ENCODE measurements at places on chromosomes 12 and 14.

- DNase-seq = peak; percentile 84
Observed at GRCh38 chr12:18250313-18250916, 10.9 kb upstream of the PIK3C2G start.

DNA sequence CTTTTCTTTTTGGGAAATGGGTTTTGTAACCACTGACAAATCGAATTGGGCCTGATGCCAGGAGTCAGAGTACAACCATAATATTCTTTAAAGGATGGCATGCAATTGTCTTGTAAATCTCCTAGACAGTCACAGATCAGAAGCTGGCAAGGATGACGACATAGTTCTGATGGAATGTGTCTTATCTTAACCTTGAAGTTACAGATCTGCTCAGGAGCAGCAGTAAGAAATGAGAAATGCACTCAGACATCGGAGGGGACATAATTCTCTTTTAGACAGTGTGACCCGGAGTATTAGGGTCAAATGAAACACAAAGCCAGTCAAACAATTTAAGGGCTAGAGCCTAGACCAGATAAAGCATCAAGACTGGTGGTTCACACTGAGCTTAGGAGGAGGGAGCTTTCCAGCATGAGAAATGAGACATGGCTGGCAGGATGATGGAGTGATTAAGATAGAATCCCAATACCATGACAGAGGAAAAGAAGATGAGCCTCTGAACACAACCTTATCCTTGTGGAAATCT lies 17.5 kb downstream of the CBX5 start:
- peak; percentile 65 for DNase-seq

- no peak for DNase-seq
Observed at GRCh38 chr14:31889297-31889696, 187.8 kb upstream of the ARHGAP5 start.

DNA sequence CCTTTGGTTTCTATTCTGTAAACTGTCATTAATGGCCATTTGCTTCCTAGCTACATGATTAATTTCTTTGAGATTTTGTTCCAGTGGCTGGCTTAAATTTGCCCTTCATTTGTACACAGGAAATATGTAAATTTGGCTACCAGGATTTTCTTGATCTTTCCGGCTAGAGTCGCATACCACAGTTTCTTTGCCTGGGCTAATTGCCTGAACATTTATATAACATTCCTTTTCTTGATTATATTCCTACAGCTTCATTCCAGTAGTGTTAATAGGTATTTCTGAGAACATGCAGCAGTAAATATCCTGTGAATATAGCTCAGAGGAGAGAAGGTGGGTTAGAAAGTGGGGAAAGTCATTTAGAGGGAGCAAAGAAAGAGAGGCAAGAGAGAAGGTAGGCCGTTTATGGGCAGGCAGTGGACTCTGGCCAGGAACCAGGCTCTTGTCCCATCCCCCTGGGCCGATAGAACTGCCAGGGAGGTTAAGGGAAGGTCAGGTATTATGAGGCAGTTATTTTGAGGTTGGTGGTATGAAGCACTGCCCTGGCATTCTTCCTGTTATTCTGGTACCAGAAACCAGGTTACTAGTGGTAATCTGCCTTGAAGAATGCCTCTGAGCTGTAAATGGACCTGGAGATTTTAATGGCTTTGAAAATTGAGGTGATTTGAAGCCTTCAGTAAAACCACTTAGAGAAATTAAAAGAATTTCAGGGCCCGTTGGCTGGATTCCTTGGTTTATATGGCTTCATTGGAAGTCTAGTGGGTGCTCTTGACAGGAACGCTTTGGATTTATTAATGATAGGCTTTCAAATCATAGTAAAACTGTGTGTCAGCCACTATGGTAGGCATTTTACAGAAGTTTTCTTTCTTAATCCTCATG lies 4.4 kb downstream of the RNF10 start:
- peak; percentile 49 for DNase-seq

- no peak for DNase-seq
Observed at GRCh38 chr12:106033161-106033675, 105.5 kb downstream of the NUAK1 start.

DNA sequence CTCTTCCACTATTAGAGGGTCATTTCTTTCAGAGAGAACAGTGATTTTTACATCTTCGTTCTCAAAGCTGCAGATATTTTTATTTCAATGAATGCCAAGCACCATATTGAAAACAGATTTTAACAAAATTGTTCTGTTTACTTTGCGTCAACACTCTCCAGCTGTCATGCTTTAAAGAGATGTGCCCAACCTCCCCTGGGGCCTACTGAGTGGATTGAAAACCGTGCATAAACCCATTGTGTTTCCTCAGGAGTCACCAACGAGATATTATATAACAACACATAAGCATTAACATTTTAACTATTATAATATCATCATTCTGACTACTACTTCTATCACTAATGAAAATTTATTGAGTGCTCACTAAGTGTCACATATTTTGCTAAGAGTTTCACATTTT lies 81.6 kb downstream of the MYF5 start:
- no peak for DNase-seq

DNA sequence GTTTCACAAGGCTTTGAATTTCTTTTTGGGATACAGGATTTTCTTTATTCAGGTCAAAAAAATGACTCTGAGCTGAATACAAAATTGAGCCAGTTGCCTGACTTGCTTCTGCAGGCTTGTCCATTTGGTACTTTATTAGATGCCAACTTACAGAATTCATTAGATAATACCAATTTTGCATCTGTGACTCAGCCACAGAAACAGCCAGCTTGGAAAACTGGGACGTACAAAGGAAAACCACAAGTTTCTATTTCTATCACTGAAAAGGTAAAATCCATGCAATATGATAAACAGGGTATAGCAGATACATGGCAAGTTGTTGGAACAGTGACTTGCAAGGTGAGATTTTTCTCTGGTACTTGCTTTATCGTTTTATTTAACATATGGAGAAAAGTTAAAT lies 5.8 kb downstream of the AP5M1 start:
- no peak for DNase-seq

DNA sequence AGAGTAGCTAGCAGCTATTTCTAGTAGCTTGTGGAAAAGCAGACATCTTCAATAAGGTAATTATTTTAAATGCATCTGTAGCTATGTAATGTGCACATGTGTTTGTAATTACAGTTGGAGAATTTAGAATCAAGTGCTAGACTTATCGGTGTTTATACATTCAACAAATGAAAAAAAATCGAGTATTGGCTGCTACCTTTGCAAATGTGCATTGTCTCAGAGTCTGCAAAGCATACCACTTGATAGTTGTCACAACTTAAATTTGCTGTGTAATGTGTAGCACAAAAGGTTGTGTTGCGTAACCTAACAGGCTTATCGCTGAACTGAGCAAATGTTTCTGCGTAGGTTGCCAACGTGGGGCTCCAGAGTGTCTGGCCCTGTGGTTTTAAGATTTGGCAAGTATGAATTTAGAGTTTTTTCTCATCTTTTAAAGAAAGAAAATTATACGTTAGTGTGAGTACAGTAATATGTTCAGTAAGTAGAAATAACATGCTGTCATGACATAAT lies 44.3 kb downstream of the TMTC2 start:
- DNase-seq = peak; percentile 7

DNA sequence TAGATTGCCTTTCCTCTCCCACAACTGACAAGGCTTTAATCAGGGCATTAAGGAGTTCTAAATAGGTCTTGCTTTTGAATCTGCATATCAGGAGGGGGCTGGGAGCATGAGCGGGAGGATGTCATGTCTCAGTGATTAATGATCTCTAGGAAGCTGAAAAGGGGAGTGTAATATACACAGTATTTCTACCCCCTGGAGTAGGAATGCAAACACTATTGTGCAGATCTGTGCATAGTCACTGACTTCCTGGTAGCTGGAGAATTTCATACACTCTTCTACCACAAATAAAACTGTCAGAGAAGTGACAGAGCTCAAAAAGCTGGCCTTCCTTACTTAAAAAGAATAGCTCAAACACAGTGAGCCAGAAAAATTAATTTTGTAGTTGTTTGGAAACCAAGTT lies 65.8 kb downstream of the RIC8B start:
- peak; percentile 38 for DNase-seq

GRCh38 chr12:13000925-13001774 lies 1.1 kb upstream of the HEBP1 start:
- peak; percentile 81 for DNase-seq

- no peak for DNase-seq
Observed at GRCh38 chr14:97156705-97157104, 359.5 kb downstream of the VRK1 start.

DNA sequence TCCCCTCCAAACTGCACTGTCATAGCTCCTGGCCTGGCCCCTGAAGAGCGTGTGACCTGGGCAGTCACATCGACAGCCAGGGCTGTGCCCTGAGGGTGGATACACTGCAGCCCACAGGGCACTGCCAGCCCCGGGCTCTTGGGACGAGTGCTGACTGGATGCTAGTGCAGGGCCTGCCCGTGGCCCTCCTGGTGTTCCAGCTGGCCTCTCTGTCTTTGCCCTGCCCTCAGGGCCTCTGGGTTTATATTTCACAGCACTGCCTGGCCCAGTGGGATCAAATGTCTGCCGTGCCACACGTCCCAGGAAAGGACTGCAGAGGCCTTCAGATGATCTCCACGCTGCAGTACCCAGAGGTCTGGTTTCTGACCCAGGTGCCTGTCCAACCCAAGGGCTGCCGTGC lies 10.1 kb upstream of the CCDC197 start:
- no peak for DNase-seq

DNA sequence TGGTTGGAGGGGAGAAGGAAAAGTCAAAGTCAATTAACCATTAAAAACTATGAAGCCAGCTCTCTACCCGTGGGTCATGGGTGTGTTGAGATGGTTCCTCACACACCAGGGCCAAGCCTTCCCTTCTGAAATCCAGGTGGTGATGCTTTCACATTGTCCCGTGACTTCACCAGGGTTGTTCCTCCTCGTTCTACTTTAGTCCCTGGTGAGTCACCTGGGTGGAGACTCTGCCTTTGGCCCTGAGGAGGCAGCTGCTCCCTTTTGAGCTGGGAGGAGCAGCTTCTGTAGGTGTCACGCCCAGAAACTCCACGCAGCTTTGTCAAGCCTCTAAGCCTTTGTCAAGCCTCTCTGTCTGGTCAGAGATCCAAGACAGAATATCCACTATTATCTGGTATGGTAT lies 348.3 kb downstream of the BMP4 start:
- no peak for DNase-seq

GRCh38 chr12:29899212-29899931 lies 115.6 kb upstream of the TMTC1 start:
- no peak for DNase-seq

DNA sequence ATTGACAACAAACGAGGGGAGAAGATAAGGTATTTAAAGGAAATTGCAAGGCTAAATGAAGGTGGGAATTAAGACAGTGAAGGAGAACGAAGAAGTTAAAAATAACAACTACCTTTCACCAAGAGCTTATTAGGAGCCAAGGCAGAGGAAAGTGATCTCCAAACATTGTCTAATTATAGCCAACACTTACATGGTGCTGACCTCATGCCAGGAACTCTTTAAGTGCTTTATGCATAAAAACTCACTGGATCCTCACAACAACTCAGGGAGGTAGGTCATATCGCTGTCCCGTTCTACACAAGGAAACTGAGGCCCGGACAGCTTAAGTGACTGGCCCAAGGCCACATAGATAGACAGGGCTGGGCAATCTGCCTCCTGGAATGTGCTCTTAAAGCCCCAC lies 19.5 kb downstream of the TAMALIN start:
- DNase-seq = no peak

- DNase-seq = no peak
Observed at GRCh38 chr12:128680555-128680954, 143.2 kb downstream of the SLC15A4 start.
